Posterior cingulate gyrus (tissue), 11 donors: ENCODE measurements at places on chromosomes 2 and 18.

GRCh38 chr2:50344509-50345106 is 687.3 kb downstream of the NRXN1 start:
- DNase-seq, result peak; percentile 23

- no peak for DNase-seq
Observed at GRCh38 chr2:98547092-98547790, 61.1 kb downstream of the COA5 start.

GRCh38 chr2:240593703-240594451 is 7.3 kb downstream of the CAPN10 start:
- DNase-seq, result peak; percentile 69

DNA sequence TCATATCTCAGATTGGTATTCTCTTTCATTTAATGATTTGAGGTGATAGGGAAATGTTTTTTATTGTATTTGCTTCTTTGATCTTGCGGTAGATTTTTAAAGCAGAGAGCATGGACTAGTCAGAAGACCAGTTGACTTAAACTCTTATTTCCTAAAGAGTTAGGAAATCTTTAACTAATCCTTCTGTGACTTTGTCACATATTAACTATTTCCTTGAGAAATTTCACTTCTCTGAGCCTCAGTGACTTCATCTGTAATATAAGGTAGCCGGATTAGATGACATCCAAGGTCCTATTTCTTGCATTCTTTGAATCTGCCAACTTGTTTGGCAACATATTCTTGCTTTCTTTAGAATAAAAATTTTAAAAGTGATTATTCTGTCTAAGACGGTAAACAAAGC is 55.6 kb downstream of the MTX2 start:
- no peak for DNase-seq

- DNase-seq, result no peak
Observed at GRCh38 chr18:49848115-49848514, 34.8 kb upstream of the ACAA2 start.

- no peak for DNase-seq
Observed at GRCh38 chr2:28137221-28137620, 246.7 kb downstream of the BABAM2 start.

- no peak for DNase-seq
Observed at GRCh38 chr2:27566628-27567027, 16.2 kb upstream of the ZNF512 start.

DNA sequence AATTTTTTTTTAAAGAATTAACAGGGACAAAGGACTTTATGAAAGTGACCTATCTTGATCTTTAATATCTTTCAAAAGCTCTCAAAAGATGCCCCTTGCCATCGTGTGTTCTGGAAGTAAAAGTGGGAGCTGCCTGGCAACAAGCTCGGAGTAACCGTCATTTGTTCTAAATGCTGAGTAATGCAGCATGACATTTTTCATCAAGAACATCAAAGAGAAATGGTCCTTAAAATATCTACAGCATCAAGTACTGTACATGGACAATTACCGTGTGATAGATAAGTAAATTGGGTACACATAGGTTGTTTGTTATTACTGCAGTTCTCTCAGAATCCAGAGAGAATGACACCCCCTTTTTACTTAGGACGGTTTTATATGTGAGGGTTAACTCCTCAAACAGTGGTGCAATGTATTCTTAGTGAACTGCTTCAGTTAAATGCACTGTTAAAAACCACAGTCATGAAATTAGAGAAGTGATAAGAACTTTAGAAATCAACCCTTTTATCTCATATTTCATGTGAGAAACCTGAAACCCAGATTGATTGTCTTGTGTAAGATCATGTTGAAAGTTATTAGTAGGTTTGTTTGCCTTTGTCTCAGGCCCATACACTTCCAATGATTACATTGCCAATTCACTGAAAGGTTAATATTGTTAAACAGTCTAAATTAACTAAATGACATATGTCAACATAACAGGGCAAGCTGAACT is 90.6 kb upstream of the HNMT start:
- DNase-seq, result no peak

DNA sequence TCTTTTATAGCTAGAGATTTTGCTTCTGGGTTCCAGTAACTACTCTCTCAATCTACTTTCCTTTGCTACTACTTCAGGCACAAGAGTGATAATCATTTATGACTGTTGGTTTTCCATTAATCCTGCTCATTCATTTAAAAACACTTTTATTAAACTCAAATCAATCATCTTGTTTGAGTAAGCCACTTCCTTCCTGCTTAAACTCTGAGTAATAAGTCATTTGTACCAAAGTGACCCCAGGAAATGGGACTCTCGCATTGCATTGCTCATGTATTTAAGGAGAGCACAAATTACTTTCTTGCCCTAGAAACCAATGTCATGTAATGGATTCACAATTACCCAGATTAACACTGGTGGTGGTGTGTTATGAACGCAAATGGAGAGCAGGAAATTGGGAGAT is 270.7 kb upstream of the HNMT start:
- DNase-seq, result no peak

- DNase-seq, result no peak
Observed at GRCh38 chr2:195520671-195521155, 136.3 kb upstream of the SLC39A10 start.

GRCh38 chr2:20599001-20599600 is 51.8 kb downstream of the HS1BP3 start:
- peak; percentile 40 for DNase-seq

DNA sequence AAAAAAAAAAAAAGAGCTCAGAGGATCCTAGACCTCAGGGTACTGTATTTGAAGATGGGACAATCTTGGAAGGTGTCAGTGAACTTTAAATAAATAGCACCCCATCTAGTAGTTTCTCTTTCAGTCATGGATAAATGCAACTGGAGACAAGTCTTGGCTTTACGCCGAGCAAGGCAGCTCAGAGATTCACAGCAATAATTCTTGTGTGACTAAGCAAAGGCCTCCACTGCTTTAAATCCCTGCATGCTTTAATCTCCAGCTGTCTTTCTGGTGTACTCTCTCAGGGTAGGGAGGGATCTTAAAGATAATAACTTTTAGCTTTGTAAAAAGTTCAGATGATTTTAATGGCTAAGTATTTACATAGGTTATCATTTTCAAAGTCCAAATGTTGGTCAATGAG is 36.3 kb downstream of the NRXN1 start:
- DNase-seq, result no peak

- no peak for DNase-seq
Observed at GRCh38 chr2:235854276-235854675, 313.9 kb downstream of the GBX2 start.

DNA sequence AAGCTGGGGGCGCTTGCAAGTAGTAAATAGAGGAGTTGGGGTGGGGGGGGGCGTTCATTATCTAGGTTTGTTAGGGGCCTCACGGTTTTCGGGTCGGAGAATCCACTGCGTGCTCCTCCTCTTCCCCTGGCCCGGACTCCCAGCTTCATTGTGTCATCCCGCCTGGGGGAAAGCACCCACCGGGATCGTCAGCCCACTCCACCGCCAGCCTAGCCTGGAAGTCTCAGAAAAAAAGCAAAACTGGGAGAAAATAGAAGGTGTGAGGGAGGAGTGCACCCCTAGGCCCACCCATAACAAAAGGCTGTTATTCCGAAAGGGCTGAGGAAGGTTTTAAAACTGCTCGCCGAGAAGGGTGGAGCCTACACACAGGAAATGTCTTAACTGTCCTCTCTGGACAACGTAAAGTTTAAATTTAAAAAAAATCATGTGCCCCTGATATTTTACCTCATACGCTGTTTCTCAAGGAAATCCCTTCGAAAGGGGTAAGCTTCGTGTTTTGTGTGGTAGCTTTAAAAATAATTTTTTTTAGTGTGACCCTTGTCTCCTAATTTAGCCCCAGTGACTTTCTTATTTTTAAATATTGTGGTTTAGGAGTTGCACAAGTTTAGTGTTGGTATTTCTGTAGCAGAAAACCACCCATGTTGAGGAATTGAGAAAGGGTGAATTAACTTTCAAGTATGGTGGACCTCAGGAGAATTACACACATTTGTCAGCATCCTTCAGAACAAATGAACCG is 104.2 kb downstream of the SPTBN1 start:
- DNase-seq, result no peak

DNA sequence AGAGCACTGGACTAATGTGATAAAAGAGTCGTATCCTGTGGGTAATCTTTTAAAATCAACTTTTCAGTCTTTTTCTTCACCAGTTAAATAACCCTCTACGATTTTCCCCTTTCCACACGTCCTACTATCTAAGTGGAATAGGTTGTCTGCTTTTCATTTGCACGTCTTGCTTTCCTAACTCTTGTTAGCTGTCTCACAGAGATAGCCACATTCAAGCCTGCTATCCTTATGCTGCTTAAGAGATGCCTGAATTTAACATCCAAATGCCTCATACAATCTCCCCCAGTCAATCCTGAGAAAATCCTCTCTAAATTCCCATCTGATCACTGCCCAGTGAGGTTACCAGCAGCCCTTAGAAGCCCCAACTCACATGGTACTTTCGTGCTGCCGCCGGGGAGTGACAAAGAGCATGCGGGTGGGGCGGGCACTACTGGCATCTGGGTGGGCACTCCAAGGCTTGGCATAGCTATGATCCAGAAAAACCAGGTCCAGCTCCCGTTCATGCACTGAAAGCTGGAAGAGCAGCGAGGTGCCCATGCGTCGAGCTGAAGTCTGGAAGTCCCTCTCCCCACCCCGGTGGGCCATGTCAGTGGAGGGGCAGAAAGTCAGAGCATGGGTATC is 1.5 kb downstream of the KANSL3 start:
- no peak for DNase-seq

GRCh38 chr18:53745224-53745967 is 479.1 kb downstream of the MBD2 start:
- DNase-seq, result no peak

- DNase-seq, result no peak
Observed at GRCh38 chr2:65997961-65998360, 437.0 kb upstream of the MEIS1 start.
